Caco-2 (cell line): ENCODE measurements at places on chromosomes 6 and 20. TPM values are rescaled to one million over a fixed set of nuclear protein-coding genes. Genes with fewer than 3 reads are reported as not detected.
A peak's percentile ranks its signal among the peaks of the same experiment; 100 is the strongest.

DNA sequence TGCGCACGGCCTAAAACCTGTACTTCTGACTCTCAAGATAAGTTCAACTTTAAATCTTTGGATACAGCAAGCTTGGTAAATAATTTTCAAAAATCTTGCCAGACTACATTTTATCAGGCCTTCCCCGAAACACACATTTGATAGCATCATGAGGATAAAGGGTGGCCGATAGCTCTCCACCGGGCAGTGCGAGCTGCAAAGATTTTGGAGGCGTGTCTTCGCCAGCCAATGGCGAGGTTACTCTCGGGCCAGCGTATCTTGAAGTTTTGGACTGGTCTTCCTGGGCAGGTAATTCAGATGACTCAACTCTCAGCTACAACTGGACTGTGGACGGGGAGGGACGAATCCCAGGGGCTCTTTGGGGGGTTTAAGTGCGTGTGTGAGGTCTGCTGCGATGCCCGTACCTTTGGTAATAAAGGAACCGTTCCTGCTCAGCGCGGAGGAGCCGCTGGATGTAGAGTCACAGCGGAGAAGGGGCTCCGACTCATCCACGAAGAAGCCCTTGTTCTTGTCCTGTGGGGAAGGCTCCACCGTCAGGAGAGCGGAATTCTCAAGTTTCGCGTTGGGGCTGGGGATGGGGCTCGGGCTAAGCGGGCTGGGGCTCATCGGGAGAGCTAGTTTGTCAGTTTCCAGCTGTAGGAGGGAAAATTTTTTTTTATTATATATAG is 75.3 kb downstream of the TNFRSF21 start:
- DNase-seq, result no peak
- no peak overlapping the region for H3K4me3 ChIP-seq
- H3K4me1 ChIP-seq, result peaks cover 63% of the 10 kb centered on the region
- H3K36me3 ChIP-seq, result 0 out of 2 replicates have a peak, but pooled peaks cover 2% of the 10 kb centered on the region
- H3K27ac ChIP-seq, result peak overlapping the region; percentile 66
- no peaks in the 10 kb centered on the region for H3K27me3 ChIP-seq

Gene C6orf58
- not detected in 2 replicates for total RNA-seq

Gene TRIM10
- total RNA-seq, result 0.95 and 1.4 TPM in 2 replicates

Gene CNR1
- total RNA-seq, result not detected in 2 replicates

DNA sequence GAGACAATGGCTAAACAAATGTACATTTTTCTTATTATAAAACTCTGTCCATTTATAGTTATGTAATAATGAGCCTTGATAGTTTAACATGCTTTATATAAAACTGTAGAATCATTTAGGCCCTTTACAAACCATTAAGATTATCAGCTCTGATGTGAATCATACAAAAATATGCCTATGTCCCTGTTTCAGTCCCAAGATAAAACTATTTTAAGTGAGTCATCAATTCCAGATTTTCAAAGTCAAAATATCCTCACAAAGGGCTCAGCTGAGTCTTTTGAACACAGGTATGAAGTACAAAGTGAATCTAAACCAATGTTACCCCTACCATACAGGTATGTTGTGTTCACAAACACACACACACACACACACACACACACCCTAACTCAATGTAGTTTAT is 88.0 kb downstream of the PTPRK start:
- H3K4me3 ChIP-seq, result no peak overlapping the region
- H3K36me3 ChIP-seq, result no peaks in the 10 kb centered on the region
- H3K27me3 ChIP-seq, result no peaks in the 10 kb centered on the region
- DNase-seq, result no peak
- peaks cover 11% of the 10 kb centered on the region for H3K4me1 ChIP-seq

- H3K4me1 ChIP-seq, result no peaks in the 10 kb centered on the region
- H3K27me3 ChIP-seq, result no peaks in the 10 kb centered on the region
- no peak overlapping the region for H3K27ac ChIP-seq
Observed at GRCh38 chr6:106360989-106361430, 493 bp downstream of the CRYBG1 start.

Gene PNPLA1
- total RNA-seq, result 0.19 and 0.25 TPM in 2 replicates

- H3K4me3 ChIP-seq, result no peak overlapping the region
- H3K4me1 ChIP-seq, result peaks cover 10% of the 10 kb centered on the region
- H3K36me3 ChIP-seq, result peaks cover 20% of the 10 kb centered on the region
- peak overlapping the region; percentile 0 for H3K27ac ChIP-seq
- no peaks in the 10 kb centered on the region for H3K27me3 ChIP-seq
Observed at GRCh38 chr20:62136283-62137091, 6.7 kb downstream of the PSMA7 start.

- peak overlapping the region; percentile 38 for H3K27ac ChIP-seq
- H3K4me1 ChIP-seq, result peaks cover 47% of the 10 kb centered on the region
- DNase-seq, result no peak
Observed at GRCh38 chr20:36102809-36103596, 51.5 kb upstream of the EPB41L1 start.

GRCh38 chr6:52929321-52930164 is 20.0 kb upstream of the GSTA3 start:
- no peaks in the 10 kb centered on the region for H3K36me3 ChIP-seq
- no peaks in the 10 kb centered on the region for H3K27me3 ChIP-seq
- H3K4me1 ChIP-seq, result peaks cover 10% of the 10 kb centered on the region
- no peak overlapping the region for H3K4me3 ChIP-seq
- peak overlapping the region; percentile 52 for H3K27ac ChIP-seq

DNA sequence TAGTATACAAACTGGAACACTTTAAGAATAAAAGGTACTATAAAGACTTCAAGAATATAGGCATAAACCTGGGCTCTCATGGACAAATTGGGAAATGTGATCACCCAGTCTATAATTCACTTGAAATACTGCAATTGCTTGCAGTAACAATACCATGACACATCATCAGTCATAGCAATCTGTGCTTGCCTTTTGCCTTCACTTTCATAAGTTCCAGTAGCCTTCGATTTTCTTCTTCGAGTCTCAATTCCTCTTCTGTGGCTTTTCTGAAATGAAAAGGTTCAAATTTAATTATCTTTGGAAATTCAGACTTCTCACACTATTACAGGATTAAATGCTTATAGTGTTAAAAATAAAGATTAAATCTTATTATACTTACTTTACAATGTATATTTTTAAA is 96.3 kb upstream of the ZBTB24 start:
- H3K27ac ChIP-seq, result no peak overlapping the region
- no peaks in the 10 kb centered on the region for H3K27me3 ChIP-seq
- H3K4me3 ChIP-seq, result no peak overlapping the region
- no peak for DNase-seq
- no peaks in the 10 kb centered on the region for H3K36me3 ChIP-seq
- no peaks in the 10 kb centered on the region for H3K4me1 ChIP-seq

GRCh38 chr6:161242113-161242512 is 31.7 kb downstream of the AGPAT4 start:
- DNase-seq, result no peak
- no peak overlapping the region for H3K27ac ChIP-seq
- no peaks in the 10 kb centered on the region for H3K36me3 ChIP-seq
- H3K27me3 ChIP-seq, result no peaks in the 10 kb centered on the region

Gene SPDEF
- 0.67 and 0.77 TPM in 2 replicates for total RNA-seq

Gene NNAT
- not detected in 2 replicates for total RNA-seq

- peaks cover 17% of the 10 kb centered on the region for H3K4me1 ChIP-seq
- H3K27ac ChIP-seq, result no peak overlapping the region
- DNase-seq, result peak; percentile 27
- no peaks in the 10 kb centered on the region for H3K36me3 ChIP-seq
- no peaks in the 10 kb centered on the region for H3K27me3 ChIP-seq
Observed at GRCh38 chr6:9540534-9541126, 874.2 kb downstream of the TFAP2A start.

Gene CALHM4
- 1.8 and 3.4 TPM in 2 replicates for total RNA-seq

DNA sequence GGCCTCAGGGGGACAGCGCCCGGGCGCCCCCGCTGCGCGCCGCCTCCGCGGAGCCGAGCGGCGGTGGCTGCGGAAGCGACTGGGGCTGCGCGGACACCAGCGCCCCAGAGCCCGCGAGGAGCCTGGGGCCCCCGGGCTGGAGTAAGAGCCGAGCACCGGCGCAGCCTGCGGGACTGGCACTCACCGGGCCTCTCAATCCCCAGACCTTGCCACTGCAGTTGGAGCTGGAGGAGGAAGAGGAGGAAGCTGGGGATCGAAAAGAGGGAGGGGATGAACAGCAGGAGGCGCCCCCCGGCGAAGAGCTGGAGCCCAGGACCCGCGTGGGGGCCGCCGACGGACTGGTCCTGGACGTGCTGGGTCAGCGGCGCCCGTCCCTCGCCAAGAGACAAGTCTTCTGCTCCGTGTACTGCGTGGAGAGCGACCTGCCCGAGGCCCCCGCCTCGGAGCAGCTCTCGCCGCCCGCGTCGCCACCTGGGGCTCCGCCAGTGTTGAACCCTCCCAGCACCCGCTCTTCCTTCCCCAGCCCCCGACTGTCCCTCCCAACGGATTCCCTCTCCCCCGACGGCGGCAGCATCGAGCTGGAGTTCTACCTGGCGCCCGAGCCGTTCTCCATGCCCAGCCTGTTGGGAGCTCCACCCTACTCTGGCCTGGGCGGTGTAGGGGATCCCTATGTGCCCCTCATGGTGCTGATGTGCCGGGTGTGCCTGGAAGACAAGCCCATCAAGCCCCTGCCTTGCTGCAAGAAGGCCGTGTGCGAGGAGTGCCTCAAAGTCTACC is 590 bp downstream of the RNF217 start:
- no peaks in the 10 kb centered on the region for H3K4me1 ChIP-seq
- DNase-seq, result no peak
- H3K27ac ChIP-seq, result no peak overlapping the region

- H3K27me3 ChIP-seq, result no peaks in the 10 kb centered on the region
- no peak overlapping the region for H3K4me3 ChIP-seq
Observed at GRCh38 chr6:159077123-159077522, 32.3 kb upstream of the TAGAP start.

Gene CYB5R4
- 23.2 and 23.7 TPM in 2 replicates for total RNA-seq

GRCh38 chr6:27091661-27092315 is 155.7 kb upstream of the PRSS16 start:
- peak overlapping the region; percentile 55 for H3K4me3 ChIP-seq
- H3K36me3 ChIP-seq, result no peaks in the 10 kb centered on the region
- peak; percentile 53 for DNase-seq
- no peaks in the 10 kb centered on the region for H3K27me3 ChIP-seq

GRCh38 chr6:145489583-145489982 is 245.7 kb downstream of the EPM2A start:
- no peak for DNase-seq
- H3K36me3 ChIP-seq, result no peaks in the 10 kb centered on the region
- H3K4me3 ChIP-seq, result no peak overlapping the region
- no peaks in the 10 kb centered on the region for H3K27me3 ChIP-seq

- H3K27ac ChIP-seq, result no peak overlapping the region
- no peak overlapping the region for H3K4me3 ChIP-seq
- no peak for DNase-seq
- no peaks in the 10 kb centered on the region for H3K4me1 ChIP-seq
- no peaks in the 10 kb centered on the region for H3K36me3 ChIP-seq
- H3K27me3 ChIP-seq, result no peaks in the 10 kb centered on the region
Observed at GRCh38 chr20:9634327-9634726, 119.9 kb downstream of the LAMP5 start.
